ENCODE measurements at places on chromosomes 4 and X. TPM values are rescaled to one million over a fixed set of nuclear protein-coding genes. Genes with fewer than 3 reads are reported as not detected.

GRCh38 chr4:156638334-156638733 lies 333.3 kb downstream of the PDGFC start:
- no peak for DNase-seq

- DNase-seq = no peak
These were observed 1704.8 kb downstream of the STIM2 start for GRCh38 chr4:28565396-28565795.

- DNase-seq = peak; percentile 84
These were observed 4.7 kb upstream of the S100P start for GRCh38 chr4:6688879-6689505.

GRCh38 chrX:16316331-16316730 lies 149.1 kb downstream of the MAGEB17 start:
- no peak for DNase-seq

DNA sequence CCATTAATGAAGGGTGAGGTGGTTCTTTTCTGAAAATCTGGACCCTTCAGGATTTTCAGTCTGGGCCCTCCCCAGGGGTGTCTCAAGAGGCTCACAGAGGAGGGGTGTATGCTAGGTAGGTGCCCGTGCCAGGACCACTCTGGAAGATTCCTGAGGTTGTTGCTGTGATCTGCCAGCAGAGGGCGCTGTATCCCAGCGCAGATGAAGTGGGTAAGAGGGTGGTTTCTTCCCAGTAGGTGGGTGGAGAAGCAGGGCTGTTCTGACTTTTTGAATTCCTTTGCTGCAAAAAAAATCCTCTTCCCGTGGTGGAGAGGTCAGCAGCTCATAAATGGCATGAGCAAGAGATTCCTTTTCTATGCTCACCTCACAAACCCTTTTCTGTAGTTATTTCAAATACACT lies 51.1 kb downstream of the SCML1 start:
- DNase-seq = no peak

GRCh38 chrX:2679534-2680485 lies 11.3 kb upstream of the CD99 start:
- no peak for DNase-seq

- DNase-seq = no peak
These were observed 2.0 kb upstream of the STAG2 start for GRCh38 chrX:123959281-123960063.

GRCh38 chrX:108029928-108030711 lies 14.7 kb upstream of the VSIG1 start:
- DNase-seq = no peak

DNA sequence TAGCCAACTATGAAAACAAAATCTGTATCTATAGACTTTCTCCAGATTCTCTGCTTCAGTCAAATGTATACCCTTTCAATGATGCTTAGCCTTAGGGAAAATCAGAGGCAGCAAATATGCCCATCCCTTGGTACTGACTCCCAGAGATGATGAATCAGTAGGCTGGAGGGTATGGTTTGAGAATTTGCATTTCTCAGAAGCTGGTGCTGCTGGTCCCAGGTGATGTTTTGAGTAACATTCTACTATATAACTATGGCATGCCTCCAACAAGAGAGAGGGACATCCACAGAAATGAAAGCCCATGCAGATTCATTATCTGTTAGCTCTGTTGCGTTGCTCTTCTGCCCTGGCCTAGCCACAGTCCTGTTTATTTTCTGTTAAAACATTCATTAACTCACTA lies 13.6 kb downstream of the TNIP3 start:
- no peak for DNase-seq

DNA sequence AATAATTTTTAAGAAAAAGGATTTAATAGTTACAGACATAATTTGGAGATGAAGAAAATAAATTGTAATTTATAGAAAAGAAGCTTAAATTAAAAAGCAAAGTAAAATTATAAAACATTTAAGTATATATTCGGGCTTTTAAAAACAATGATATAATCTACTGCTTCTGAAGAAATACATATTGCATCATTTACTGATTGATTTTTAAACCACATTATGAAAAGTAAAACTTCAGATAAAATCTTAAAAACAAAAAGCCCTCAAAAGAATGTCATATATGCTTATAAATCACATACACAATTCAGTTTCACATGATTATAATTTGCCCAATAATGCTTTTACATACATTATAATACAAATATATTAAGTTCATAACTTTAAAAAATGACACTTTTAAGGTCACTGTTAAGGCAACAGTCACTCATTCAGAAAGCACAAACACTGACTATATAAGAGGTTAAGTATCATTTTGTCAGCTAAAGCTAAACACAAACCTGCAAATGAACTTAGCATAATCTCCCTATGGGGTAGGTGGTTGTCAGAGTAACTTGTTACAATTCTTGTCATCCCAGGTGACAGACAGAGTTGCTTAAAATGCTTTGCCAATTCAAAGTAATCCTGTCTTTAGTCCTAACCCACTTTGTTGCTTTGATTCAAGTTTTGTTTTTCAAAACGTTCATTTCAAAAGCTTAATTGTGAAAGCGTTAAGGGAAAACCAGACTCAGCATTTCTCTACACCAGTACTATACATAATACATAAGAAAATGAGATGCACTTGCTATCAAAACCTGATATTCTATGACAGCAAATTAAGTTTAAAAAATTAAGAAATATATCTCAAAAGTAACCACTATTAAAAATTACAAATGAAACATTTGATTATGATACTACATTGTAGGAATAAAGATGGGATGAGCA lies 90.6 kb upstream of the MAB21L2 start:
- DNase-seq = no peak

DNA sequence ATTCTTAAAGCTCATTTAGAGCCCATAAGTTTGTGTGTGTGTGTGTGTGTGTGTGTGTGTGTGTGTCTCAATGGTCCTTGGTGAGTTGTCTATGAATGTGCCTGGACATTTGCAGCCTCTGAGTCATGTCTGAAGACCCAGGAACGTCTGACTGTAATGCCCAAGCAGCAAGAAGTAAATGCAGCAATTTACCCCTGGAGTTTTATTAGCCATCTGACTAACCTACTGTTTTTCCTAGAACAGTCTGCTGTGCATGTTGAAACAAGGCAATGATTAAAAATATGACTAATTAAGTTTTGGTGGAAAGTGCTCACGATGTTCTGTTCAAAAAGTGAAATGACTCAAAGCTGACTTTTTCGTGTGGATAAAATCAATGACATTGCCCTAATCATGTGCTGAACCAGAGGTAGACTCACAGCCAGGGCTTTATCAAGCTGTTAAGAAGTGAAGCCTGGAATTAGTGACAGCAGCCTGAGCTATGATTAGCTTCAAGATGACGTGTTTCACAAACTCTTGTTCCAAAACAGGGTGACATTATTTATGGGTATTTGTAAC lies 201.6 kb downstream of the CPE start:
- DNase-seq = no peak

DNA sequence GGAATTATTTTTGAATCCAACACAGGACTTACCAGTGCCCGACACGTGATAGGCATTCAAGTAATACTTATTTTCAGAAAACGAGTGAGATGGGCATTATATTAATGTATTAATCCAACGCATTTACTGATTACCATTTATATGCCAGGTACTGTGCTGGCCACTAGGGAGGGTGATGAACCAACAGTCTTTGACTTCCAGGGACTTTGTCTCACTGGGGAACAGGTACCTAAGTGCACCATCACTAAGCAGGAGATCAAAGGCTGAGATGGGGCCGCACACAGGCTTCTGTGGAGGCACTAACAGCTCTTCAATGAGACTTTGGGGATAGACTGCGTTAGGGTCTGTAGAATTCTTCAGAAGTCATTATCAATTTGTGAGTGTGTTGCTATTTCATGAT lies 5.7 kb upstream of the TADA2B start:
- DNase-seq = no peak

GRCh38 chr4:13545394-13545808 lies 1.1 kb upstream of the NKX3-2 start:
- DNase-seq = no peak

DNA sequence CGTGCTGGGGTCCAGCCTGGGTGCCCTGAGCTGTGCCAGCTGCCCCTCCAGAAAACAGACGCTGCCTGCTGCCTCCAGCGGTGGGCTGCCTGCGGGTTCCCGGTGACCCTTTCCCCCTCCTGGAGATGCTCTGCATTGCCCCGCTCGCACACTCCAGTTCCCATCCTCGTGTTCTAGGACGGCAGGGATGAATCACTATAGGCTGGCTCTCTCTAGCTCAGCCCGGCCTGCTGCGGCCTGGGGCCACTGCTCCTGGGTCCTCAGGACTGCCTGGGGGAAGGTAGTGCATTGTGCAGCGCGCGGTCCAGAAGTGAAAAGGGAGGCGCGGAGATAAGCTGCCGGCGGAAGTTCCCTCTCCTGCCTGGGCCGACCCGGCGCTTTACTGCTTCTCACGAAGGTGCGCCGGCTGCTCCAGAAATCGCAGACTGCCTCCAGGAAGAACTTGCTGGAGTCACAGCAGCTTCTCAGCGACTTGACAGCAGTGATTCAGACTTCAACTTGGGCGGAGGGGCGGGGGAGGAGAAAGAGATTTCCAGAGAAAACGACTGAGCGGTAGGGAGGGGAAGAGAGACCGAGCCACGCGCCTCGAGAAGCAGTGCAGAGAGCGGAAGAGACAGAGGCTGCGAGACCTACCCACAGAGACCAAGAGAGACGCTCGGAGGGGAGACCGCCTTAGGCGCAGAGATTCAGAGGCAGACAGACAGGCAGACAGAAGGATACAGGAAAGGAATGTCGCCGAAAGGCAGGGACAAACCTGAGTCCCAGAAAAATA lies 6.7 kb upstream of the MSX1 start:
- DNase-seq = no peak

GRCh38 chrX:41100819-41101218 lies 15.6 kb downstream of the USP9X start:
- DNase-seq = no peak

- DNase-seq = peak; percentile 72
These were observed 46.9 kb upstream of the RHOH start for GRCh38 chr4:40149960-40150385.

DNA sequence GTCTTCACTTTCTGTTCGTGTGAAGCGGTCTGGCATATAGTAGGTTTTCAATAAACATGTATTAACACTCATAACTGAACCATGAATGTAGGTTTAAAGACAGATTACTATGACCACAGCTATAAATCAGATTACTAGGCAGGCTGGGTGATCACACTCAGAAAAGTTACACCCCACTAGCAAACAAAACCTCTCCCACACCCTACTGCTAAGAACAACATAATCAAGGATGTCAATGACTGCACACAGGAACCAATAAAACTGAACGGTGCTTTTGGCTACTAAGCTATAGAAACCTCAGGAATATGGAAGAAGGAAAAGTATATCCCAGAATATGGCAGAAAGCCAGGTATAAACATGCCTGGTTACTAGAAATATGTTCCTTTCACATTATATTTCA lies 676.9 kb downstream of the SMARCA1 start:
- no peak for DNase-seq

DNA sequence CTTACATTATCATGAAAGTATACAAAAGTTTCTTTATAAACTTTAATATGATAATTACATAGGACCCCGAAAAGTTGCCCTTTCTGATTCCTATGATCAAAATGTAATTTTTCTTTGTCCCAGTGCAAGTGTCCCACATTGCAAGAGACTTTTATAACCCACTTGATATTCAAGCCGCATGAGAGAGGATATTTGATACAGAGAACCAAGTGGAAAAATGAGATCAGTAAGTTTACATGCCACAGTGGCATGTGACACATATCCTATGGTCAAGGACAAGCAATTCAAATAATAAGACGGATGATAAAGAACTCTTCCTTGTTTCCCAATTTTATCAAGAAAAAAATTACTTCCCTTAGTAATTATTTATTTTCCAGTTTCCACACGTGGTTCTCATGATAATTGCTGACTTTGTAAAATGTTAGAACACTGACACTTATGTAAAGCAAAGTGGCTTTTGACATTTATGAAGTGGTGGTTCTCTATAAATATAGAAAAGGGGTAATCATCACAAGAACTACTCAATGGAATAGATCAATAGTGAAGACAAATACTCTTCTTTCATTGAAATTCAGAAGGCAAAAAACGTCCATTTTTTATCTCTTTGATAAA lies 273.7 kb upstream of the NOCT start:
- DNase-seq = no peak

DNA sequence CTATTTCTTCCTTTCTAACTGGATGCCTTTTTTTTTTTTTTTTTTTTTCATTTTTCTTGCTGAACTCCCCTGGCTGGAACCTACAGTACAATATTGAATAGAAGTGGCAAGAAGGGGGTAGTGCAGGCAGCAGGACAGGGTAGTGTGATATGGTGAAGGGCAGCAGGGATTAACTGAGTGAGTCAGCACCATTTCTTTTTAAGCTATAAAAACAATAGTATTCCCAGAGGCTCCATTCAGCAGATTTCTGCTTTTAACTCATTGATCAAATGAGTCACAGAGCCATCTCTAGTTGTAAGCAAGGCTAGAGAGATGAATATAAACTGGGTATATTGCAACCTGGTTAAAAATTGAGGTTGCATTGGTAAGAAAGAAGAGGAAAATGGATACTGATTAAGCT lies 53.6 kb upstream of the SETD7 start:
- no peak for DNase-seq

DNA sequence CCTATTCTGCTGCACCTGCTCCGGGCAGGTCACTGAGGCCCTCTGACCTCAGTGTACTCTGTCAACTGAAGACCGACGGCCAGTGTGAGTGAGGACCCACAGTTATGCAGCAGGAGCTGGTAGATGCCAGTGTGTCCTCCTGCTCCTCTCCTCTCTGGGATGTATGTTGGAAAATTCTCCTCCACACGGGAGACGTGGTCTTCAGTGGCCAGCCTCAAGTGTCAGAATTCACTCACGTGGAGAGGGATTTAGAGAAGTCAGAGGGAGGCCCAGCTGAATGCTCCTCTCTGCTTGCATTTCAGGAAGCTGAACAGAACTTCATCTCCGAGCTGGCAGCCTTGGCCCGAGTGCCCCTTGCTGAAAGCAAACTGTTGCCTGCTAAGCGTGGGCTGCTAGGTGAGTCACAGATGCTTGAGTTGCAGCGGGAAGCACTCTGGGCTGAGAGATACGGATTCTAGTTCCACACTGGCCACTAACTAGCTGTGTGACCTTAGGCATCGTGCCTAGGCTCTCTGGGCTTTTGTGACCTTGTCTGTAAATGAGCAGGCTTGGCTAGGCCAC lies 83.6 kb downstream of the CRMP1 start:
- no peak for DNase-seq

GRCh38 chr4:37002625-37003024 lies 241.9 kb upstream of the NWD2 start:
- DNase-seq = no peak

- no peak for DNase-seq
These were observed at the start of gene SOWAHD for GRCh38 chrX:119757979-119758730. SOWAHD (plus strand) TSS chrX:119758588; CDS start chrX:119758668, 80 bp downstream.

Gene ANOS1
- total RNA-seq = not detected

Gene ERVMER34-1
- total RNA-seq = not detected

Gene C4orf36
- not detected for total RNA-seq

Gene GABRQ
- not detected for total RNA-seq

Gene PDE6B
- total RNA-seq = 14.8 TPM

Gene TMEM31
- not detected for total RNA-seq

Gene SSX2
- not detected for total RNA-seq

Gene SPANXC
- not detected for total RNA-seq

Gene ZCCHC18
- 3.1 TPM for total RNA-seq

Gene GYPE
- total RNA-seq = 2.9 TPM

Gene CCNQ
- total RNA-seq = 16.4 TPM
